ENCODE measurements at places on chromosomes 4 and X.

GRCh38 chrX:16039363-16039762 lies 84.0 kb upstream of the GRPR start:
- DNase-seq = no peak

GRCh38 chrX:77564823-77565222 lies 117.6 kb downstream of the FGF16 start:
- no peak for DNase-seq

DNA sequence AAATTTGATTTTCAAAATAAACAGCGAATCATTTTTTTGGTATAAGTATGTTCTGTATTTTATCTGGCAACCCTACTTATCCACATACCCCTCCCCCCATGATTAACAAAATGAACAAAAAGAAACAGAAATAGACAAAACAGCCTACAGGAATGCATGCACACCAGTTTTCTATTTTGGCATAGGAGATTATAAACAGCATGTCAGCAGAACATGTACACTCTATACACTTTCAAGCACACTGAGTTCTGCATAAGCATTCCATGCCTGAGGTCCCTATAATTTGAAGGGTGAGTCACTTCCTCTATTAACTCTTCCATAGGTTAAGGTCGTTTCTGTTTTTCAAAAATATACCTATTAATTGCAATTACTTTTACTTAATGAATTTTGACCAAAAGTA lies 28.0 kb upstream of the ZNF280C start:
- DNase-seq = no peak

- peak; percentile 35 for DNase-seq
Measured at GRCh38 chrX:8815460-8816065, 14.4 kb upstream of the FAM9A start.

- DNase-seq = no peak
Measured at GRCh38 chrX:4876268-4876667, 1162.8 kb upstream of the PRKX start.

Measured in pons (tissue), 1 donor.